NT2/D1 (cell line): ENCODE measurements at places on chromosomes 4 and X.

DNA sequence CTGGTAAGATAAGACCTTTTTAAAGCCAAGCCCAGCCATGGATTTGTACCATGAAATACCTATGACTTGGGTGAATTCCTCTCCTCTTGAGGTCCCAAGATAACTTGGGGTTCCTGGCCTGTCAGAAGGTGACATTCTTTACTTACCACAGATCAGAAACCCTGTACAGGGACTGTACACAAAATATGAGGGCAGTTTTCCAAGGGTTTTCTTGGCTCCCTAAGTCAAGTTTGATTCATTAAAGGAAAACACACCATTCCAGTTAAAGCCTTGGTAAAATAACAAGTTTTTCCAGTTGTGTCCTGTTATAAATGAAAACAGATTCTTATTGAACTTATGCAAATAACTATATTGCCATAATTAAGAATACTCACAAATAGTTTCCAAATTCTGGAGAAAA is 8.2 kb downstream of the SYAP1 start:
- no peak for DNase-seq

DNA sequence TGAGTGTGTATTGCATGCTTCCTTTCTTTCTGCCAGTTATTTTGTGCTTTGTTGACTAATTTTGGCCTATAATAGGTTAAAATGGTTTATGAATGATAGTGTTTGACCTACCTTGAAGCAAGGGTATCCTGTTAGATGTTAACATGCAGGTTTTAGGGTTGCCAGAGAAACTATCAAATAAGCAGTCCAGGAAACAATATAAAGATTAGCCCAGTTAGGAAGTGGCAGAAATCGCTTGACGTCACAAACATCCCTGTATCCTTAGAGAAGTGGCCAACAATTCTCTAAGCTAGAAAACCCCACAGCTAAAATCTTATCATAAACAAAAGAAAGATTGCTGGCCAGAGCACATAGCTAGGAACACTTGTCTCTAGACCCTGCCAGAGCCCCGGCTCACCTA is 3.8 kb downstream of the NAP1L5 start:
- no peak for DNase-seq

- no peak for DNase-seq
Observed at GRCh38 chr4:80141543-80141942, 55.8 kb upstream of the PRDM8 start.

- DNase-seq: no peak
Observed at GRCh38 chr4:5215321-5215720, 164.0 kb downstream of the STK32B start.

DNA sequence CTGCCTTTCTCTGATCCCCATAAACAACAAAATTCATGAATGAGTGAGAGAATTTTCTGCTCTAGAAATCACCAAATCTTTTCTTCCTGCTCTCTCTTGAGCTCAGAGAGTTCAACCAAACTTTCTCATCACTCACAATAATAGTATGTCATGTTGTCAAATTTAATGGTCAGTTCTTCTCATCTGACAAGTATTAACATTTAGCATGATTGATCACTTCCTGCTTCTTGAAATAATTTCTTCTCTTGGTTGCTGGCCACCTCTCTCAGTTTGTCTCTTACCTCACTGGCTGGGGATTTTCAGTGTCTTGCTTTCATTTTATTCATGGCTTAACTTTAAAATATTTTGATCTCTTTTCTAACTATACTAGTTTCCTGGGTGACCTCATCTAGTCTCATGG is 25.5 kb upstream of the FGF5 start:
- no peak for DNase-seq

- no peak for DNase-seq
Observed at GRCh38 chrX:70477734-70478075, 33.1 kb downstream of the DLG3 start.

DNA sequence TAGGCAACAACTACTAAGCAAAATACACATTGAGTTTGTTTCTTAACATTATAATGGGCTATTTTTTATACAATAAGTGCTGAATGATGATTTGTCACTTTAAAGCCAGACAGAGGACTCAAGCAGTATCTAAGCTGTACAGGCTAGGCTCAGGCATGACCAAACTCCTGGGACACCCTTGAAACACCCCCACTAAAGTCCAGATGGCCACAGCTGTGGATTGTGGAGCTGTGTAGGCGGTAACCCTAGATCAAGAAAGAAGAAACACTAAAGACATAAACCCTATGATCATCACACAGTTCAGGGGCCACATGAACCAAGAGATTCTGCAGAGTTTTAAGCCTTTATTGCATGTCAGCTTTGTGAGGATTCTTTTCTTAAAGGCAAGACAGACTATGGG is 25.1 kb downstream of the TAB3 start:
- DNase-seq: no peak

GRCh38 chr4:145805490-145805889 is 125.5 kb downstream of the C4orf51 start:
- DNase-seq: peak; percentile 18
